ENCODE measurements at places on chromosomes 1 and 21. TPM values are rescaled to one million over a fixed set of nuclear protein-coding genes. Genes with fewer than 3 reads are reported as not detected.

GRCh38 chr1:52842643-52843310 lies at the start of gene ZYG11A:
ZYG11A (plus strand) TSS chr1:52842760; CDS start chr1:52842884, 124 bp downstream.
- DNase-seq: peak; percentile 76

DNA sequence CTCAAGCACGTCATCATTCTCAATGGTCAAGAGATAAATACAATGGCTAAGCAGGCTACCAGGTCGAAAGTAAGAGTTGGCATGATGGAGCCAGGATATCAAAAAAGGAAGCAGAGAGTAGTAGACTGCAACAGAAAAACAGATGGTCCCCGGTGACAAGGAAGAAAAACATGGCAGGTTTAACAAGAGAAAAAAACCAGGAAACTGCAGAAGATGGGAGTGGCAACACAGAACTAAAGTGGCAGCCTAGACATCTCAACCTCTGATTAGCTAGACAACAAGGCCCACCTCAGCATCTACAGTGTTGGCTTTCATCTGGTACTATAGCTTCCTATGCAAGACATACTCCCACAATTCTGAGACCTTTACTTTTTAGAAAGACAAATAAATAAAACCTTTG lies 3.1 kb downstream of the UBR4 start:
- DNase-seq: no peak

GRCh38 chr21:15052459-15052763 lies 12.4 kb downstream of the NRIP1 start:
- no peak for DNase-seq

DNA sequence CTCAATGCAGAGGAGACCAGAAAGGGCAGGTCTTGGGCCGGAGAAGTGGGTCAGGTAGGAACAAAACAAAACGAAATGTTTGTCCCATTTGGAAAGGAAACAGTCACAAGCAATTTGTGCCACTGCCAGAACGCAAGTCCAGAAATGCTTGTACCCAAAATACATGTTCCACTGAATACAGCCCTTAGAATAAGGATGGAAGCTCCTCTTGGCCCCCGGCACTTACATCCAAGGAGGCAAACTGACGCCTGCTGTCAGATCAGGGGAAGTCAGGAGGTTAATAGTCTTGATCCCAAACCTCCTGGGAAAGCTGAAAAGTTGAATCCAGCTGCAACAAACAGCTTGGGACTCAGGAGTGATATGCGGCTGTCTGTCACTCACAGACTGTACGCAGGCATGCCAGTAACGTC lies 75.9 kb upstream of the GALNT2 start:
- no peak for DNase-seq

The TTC34 gene
- total RNA-seq: 0.70 TPM

The OPRD1 gene
- not detected for total RNA-seq

- DNase-seq: no peak
Observed at GRCh38 chr1:1114431-1114830, 1.5 kb downstream of the C1orf159 start.

GRCh38 chr1:184567009-184567408 lies 180.2 kb downstream of the C1orf21 start:
- no peak for DNase-seq

DNA sequence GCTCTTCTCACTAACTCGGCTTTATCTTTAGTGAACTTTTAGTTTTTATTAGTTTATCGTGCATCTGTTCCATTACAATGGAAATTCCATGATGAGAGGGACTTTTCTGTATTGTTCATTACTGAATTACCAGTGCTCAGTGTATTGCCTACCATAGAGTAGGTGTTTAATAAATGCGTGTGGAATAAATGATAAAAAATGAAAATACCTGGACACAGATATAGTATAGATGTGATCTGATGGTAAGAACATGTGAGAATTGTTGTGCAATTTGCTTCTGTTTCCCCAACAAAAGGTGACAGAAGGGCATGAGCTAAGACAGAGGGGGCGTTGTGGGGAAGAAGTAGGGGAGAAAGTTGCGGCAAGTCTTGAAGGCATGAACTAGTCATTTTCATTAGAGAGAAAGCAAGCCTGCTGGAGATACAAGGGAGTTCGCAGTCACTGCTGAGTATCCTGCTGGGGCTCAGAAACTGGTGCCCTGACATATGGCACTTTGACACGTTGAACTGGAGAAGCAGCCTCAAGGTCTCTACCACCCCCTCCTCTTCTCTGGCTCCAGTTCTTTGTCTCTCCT lies 5.6 kb upstream of the COG2 start:
- DNase-seq: no peak

The CNR2 gene
- not detected for total RNA-seq

The SPRR2A gene
- total RNA-seq: not detected

GRCh38 chr1:63501256-63501655 lies 21.8 kb downstream of the ITGB3BP start:
- no peak for DNase-seq

The NBL1 gene
- 55.0 TPM for total RNA-seq

DNA sequence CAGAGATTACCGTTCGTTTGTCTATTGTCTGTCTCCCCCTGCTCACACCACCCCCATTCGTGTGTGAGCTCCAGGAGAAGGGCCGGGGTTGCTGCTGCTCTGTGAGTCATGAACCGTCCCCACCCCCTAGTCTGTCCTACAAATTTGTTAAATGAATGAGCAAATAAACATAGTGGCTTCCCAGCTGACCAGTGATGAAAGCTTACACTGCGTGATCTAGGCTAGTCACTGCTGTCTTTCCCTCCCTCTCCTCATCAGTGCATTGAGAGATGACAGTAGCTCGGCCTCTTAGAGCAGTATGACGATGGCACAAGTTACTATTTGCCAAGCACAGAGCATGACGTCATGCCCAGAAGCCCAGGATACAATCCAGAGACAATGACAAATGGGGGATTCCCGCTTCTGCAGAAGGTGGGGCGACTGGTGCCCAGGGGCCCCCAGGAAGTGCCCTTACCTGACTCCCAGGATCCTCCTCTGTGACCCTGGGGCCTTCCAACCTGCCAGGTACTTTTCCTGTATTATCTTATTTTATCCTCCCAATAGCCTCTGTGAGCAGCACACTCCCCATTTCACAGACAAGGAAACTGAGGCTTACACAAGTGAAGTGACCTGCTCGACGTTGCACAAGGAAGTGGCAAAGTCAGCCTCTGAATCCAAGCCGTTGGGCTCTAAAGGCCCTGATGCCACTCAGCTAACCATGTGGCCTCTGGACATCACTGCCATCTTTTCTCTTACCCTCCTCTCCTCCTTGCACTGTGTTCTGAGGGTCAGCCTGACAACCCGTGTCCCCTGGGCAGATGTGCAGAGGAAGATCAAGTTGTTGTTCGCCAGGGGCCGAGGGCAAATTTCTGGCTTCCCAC lies 8.6 kb upstream of the EPHA2 start:
- no peak for DNase-seq

GRCh38 chr1:245173446-245174211 lies 18.8 kb downstream of the KIF26B start:
- DNase-seq: no peak

The DDR2 gene
- 34.4 TPM for total RNA-seq

DNA sequence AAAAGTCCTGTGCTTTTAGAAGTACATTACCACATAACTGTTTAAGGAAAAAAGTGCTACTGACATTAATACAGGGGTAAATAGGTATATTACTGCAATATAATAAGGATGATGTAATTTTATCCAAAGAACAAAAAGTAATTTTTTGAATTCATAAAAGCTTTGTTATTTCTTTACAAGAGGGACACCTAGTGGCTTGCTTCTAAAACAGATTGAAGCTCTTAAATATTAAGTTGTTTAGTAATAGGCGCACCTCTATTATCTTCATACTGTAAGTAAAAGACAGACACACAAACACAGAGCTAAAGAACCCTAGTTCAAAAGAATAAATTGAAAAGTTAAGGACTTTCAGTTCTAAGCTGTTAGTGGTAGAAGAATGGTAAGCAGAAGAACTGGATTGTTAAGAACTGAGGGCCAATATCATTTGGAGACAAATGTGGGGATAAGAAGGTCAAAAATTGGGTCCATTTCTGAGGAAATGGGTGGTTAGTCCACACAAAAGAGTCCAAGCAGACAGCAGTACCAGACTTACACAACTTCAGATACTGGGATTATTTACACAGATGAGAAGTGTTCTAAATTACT lies 15.4 kb downstream of the ZNHIT6 start:
- no peak for DNase-seq

DNA sequence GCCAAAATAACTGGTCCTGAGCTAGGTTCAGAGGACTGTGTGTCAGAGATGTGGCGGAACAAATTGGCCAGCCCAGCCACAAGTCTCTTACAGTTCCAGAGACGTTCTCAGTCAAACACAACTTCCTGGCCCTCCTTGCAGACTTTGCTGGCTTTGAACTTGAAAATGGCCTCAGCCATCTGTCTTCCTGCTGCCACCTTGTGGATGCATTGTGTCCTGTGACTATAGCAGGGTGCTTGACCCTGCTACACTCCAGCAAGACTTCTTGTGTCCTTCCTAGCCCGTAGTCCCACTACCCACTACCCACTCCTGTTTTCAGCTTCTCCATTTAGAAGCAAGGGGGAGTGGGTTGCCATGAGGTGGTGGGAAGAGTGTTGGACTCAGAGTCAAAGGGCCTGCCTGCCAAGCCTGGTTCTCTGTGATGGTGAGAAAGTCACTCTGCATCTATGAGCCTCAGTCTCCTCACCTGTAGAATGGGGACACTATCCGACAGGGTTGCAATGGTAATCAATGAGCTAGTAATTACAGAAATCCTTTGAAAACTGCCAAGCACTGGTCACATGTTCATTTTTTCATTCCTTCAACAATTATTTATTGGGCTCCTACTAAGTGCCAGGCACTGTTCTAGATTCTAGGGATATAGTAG lies 109.9 kb downstream of the IGSF21 start:
- no peak for DNase-seq

The CCDC190 gene
- total RNA-seq: 0.35 TPM

DNA sequence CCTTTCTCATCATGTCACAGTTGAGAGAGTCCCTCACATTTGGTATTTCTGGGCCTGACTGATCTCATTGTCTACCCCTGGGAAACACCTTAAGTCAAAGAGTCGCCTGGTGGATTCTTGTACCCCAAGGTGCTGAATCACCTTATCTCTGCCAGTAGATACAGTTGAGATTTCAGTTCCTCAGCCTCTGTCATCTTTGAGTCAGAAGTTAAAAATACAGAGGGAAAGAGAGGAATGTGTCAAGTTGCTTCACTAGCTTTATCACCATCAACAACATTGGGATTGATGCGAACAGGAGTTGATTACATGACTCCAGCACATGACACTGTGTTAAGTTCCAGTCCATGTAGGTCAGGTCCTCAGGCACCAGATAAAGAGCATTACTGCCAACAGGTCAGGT lies 513.0 kb downstream of the NUF2 start:
- no peak for DNase-seq

DNA sequence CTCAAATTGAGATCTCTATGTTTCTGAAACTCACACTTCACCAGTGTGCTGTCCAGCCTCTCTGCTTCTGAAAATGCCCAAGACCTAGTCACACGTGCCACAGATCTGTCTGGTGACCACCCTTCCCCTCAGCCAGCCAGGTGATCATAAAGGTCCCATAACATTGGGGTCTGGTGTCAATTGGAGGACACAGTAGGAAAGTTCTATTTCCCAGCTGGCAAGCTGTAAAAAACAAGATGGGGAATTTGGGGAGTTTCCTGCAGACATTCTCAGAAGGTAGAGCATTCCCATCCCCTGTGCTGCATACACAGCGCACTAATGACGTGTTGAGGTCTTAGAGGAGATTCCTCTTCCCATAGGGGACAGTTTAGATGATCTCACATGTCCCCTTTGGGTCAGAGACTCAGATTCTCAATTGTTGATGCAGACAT lies 50.1 kb downstream of the RPS6KA1 start:
- DNase-seq: no peak

DNA sequence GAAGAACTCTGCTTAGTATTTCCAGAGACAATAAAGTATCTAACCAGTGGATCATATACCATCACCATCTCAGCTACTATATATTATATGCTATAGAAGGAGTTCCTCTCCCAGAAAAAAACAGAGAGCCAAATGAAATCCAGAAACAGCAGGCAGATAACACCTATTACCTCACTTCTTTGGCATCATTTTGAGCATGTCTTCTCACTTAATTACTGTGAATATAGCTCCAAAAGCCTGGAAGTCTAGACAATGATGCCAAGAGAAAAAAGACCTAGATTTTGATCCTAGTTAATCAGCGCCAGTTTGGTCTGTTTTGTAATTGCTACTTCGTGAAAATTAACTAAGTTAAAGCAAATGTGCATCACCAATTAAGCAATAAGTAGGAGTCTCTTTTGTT lies 131.3 kb downstream of the EIF4G3 start:
- DNase-seq: no peak

GRCh38 chr1:39922251-39922688 lies 20.6 kb upstream of the MYCL start:
- DNase-seq: no peak

The OR2L3 gene
- total RNA-seq: not detected

DNA sequence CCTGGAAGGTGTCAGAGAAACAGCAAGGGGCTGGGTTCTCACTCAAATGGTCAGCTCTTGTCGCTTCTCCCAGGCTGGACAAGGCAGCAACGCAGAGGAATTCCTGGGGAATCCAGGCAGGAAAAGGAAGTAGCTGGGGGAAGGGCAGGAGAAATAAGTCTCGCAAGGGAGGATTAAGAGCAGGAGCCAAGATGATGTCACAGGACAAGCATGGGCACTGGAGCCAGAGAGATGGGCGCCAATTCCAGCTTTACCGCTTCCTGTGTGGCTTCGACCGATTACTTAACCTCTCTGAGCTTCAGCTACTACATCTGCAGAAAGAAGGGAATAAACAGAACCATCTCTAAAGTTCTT lies 70.5 kb downstream of the SSBP3 start:
- peak; percentile 72 for DNase-seq

The SYCP1 gene
- not detected for total RNA-seq

All from Right ventricle myocardium inferior (tissue), 1 donor.